ENCODE measurements at places on chromosomes 2 and 18.
A peak's percentile ranks its signal among the peaks of the same experiment; 100 is the strongest.

GRCh38 chr2:97924194-97924593 lies 71.6 kb downstream of the TMEM131 start:
- no peak for DNase-seq

DNA sequence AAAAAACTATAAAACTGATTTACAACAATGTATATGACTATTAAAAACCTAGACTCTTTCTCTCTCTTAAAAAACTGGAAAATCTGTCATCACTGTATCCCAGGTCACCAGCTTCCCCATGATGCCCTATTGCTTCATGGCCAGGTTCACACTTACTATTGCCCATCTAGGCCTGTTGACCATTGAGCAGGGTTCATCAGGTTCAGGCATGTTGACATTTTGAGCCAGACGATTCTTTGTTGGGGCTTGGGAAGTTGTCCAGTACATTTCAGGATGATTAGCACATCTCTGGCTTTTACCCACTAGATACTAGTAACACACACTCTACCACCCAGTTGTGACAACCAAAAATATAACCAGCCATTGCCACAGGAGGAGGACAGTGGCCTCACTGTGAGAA lies 26.9 kb upstream of the RAB27B start:
- no peak for DNase-seq

DNA sequence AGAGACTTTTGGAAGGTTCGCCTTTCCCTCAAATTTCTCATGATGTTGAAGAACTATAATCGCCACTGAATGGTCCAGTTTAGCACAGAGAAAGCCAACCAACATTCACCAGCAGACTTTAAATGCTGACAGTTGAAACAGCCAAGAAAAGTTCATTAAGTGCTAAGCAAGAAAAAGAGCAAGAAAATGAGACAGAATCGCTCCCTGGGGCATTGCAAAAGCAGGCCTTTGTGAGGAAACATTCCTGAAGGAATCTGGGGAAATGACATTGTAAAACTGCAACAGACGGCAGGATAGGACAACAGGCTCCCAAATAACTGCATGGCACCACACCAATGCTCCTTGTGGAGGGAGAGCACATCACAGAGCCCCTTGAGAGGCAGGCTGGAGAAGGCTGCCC lies 269.3 kb upstream of the ID2 start:
- DNase-seq: no peak

DNA sequence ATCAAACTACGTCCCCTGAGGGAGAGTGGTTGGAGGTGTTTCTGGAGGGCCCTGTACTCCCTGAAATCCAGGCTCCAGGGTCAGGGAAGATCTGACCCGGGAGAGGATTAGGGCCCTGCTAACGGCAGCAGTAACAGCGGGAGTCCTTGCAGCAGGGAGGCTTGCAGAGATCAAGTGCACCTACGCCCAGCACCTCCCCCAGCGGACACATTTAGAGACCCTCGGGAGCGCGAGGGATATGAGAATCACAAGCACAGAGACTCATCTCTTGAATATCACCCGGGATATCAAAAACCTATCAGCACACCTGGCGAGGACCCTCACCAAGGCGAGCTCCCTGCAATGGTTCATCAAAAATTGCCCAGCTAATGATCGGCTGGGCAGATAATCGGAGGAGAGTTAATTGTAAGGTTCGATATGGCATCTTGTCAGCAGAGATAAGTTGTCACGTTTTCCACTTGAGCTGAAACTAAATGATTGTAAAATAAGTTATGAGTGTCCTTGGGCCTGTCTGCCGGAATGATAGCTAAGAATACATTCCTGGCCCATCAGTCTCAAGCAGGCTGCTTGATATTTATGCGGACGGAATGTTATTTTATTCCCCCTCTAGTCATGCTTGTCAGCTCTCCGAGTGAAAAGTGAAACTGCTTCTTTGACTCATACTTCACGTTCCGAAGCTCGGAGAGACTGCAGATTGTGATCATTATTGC lies 209.8 kb downstream of the GBX2 start:
- DNase-seq: no peak

- DNase-seq: no peak
Measured at GRCh38 chr18:58552057-58552461, 76.8 kb downstream of the ALPK2 start.

- no peak for DNase-seq
Measured at GRCh38 chr2:239729151-239729550, 296.0 kb downstream of the NDUFA10 start.

DNA sequence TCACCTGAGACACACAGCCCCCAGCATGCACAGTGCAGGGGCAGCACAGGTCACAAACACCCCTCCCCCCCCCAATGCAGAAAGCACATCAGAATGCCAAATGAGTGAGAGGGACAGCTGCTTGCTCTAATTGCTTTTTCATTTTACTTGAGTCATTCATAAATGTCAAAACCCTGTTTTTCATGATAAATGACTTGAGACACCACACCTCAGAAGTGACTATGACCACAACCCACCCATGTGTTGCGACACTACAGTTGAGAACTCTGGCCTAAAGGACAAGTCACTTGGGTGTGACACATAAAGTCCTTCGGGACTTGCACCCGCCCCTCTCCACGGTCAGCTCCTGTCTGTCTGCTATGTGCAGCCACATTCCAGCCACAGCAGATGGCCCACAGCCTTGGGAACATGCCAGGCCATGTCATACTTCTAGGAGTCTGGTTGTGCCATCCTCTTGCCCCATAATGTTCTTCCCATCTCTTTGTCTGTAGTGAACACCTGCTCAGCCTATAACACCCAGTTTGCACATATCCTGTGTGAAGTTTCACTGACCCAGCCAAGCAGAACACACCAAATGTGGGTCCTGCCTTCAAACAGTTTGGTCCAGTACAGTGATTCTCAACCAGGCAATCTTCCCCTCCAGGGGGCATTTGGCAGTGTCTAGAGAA lies 30.2 kb upstream of the RIOK3 start:
- DNase-seq: peak; percentile 80

GRCh38 chr18:52897611-52898484 lies 557.9 kb downstream of the DCC start:
- DNase-seq: no peak

Measured in femur (tissue), 1 donor.